ENCODE measurements at places on chromosomes 11 and 22.

- H3K4me1 ChIP-seq, result no peaks in the 10 kb centered on the region
- H3K27ac ChIP-seq, result no peak overlapping the region
- no peak overlapping the region for H3K4me3 ChIP-seq
- no peak for DNase-seq
- no peaks in the 10 kb centered on the region for H3K36me3 ChIP-seq
Observed at GRCh38 chr11:115221461-115222069, 282.6 kb downstream of the CADM1 start.

DNA sequence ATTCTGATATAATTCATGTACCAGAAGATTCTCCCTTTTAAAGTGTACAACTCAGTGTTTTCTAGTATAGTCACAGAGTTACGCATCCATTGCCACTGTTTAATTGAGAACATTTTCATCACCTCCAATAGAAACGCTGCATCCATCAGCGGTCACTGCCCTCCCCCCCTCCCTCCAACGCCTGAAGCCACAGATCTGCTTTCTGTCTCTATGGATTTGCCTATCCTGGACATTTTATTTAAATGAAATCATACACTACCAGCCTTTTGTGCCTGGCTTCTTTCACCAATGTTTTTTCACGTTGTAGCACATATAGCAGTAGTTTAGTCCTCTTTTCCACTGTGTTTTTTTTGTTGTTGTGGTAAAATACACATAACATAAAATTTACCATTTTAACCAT lies 22.8 kb downstream of the TCP11L1 start:
- H3K27me3 ChIP-seq, result no peaks in the 10 kb centered on the region
- no peak for DNase-seq
- H3K4me3 ChIP-seq, result no peak overlapping the region
- peaks cover 70% of the 10 kb centered on the region for H3K36me3 ChIP-seq
- H3K27ac ChIP-seq, result no peak overlapping the region

DNA sequence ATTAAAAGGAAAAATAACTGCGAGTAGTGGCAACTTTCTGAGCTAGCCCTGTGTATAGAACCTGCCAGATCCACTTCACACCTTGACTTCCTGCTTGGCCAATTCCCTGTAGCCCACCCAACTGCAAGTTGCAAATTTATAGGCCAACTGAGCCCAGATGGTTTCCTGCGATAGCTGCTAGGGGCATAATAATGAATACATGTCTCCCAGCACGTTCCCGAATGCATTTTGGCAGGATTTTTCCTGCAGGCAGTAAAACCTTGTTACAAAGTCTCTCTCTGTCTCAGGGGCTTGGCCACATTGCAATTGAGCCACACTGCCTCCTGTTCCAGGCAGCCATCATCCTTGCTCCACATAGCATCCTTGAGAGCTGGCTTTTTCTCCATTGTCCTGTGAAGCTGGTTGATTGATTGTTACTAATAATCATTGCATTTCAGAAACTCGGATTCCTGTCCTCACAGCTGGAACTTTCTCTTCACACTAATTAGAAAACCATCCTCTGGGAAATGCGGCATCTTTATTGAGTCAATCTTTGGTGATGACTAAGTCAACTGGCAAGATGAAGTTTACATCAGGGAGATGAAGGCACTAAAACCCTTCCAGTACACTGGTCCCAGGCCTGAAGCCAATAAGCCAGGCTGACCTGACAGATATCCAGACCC lies 18.6 kb upstream of the LMO2 start:
- H3K36me3 ChIP-seq, result no peaks in the 10 kb centered on the region
- DNase-seq, result no peak
- no peak overlapping the region for H3K27ac ChIP-seq
- H3K4me3 ChIP-seq, result no peak overlapping the region
- no peaks in the 10 kb centered on the region for H3K4me1 ChIP-seq

DNA sequence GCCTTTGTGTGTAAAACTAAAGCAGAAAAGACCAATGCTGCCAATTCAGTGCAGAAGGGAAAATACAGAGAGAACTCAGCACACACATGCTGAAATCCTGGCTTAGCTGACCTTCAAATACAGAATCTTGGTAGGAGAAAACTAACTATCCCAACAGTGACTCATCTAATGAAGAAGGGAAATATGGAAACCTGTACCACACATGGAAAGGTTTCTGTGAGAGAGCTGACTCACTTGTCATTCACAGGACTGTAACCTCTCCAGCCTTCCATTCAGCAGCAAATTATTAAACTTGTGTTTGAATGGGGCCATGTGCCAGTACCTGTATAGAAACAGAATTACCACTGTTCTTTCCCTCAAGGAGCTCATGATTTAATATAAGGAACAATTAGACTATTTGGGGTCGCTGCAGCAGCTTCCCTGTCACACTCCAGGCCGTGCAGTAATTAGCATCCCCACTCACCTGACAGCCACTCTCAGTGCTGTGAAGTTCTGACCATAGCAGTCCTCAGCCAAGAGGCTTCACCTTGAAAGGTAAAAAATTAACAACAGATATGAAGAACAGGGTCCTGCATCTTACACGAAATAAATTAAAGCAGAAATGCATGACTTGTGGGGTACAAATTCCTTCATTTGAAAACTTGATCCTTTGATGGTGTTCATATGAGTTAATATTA lies 53.9 kb downstream of the MSANTD4 start:
- H3K36me3 ChIP-seq, result no peaks in the 10 kb centered on the region
- no peak overlapping the region for H3K4me3 ChIP-seq
- H3K27me3 ChIP-seq, result no peaks in the 10 kb centered on the region

DNA sequence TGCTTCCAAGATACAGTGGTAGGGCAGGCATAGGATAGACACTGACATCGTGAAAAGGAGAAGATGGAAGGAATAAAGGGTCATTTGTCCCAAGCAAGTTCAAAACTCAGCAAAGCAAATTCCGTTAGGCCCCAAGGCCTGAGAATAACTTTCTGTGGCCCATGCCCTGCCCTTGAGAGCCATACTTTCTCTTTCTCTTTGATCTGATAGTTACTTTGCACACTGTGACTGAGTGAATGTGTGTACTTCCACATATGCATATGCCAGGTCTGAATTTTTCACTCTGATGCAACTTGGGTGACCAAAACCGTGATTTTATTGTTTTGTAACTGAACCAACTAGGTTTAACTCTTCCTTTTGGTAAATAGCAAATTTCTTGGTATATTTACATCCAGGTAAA lies 371.5 kb downstream of the RAB38 start:
- no peaks in the 10 kb centered on the region for H3K36me3 ChIP-seq
- no peak overlapping the region for H3K27ac ChIP-seq
- DNase-seq, result no peak
- H3K4me3 ChIP-seq, result no peak overlapping the region
- no peaks in the 10 kb centered on the region for H3K4me1 ChIP-seq

DNA sequence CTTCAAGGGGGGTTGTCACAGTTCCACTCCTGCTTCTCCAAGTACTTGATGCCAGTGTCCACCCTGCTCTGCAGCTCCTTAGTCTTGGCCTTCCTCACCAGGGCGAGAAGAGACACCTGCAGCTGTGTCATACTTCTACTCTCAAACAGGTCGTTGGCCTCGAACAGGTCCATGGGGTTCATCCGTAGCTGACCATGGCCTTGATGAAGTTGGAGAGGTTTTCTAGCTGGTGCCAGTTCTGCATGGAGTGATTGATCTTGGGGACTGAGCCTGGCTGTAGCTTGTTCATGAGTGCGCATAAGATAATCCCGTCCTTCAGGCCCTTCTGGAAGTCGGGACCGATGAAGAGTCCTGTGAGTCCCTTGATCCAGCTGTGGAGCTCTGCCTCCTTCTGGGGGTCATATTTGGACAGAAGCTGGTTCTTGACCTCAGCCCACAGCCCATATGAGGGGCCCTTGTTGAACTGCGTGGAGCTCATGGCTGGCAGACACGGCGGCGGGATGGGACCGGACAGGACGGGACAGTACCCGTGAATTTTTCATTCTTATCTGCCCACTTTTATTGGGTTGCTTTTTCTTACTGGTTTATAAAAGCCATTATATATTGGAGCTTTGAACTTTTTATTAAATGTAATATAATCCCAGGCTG lies 33.4 kb upstream of the HORMAD2 start:
- no peak overlapping the region for H3K4me3 ChIP-seq
- H3K27ac ChIP-seq, result no peak overlapping the region
- H3K4me1 ChIP-seq, result no peaks in the 10 kb centered on the region
- no peaks in the 10 kb centered on the region for H3K36me3 ChIP-seq
- DNase-seq, result no peak

GRCh38 chr11:10038521-10039302 lies 255.3 kb downstream of the SBF2 start:
- no peak for DNase-seq
- no peaks in the 10 kb centered on the region for H3K4me1 ChIP-seq
- H3K4me3 ChIP-seq, result no peak overlapping the region
- no peaks in the 10 kb centered on the region for H3K27me3 ChIP-seq

- H3K36me3 ChIP-seq, result no peaks in the 10 kb centered on the region
- peaks cover 51% of the 10 kb centered on the region for H3K4me1 ChIP-seq
- no peak for DNase-seq
- no peaks in the 10 kb centered on the region for H3K27me3 ChIP-seq
- no peak overlapping the region for H3K4me3 ChIP-seq
Observed at GRCh38 chr22:45683248-45683647, 11.6 kb downstream of the ATXN10 start.

DNA sequence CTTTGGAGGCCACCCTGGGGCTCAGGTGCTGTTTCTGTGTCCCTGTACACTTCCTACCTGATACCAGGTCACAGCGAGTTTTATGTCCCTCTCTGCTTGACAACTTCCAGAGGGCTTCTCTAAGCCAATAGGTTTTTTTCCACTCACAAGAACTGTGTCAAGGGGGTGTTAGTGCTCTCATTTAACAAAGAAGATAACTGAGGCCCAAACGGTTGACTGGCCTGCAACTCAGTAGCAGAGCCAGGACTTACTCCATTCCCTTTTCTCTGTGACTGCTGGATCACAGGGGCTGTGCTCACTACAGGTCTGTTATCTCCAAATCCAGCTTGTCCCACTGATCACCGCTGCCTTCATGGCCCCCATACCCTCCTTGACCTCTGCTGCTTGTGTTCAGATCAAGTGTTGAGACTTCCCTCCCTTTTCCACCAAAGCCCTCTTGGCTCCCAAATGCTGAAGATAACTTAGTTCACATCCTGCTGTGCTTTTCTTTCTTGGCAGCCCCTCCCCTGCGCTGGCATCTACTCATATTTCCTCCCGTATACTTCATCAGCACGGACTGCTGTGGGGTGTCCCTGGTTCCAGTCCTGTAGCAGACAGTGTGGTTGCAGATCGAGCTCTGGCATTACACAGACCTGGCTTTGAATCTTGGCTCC lies 41.3 kb downstream of the POU2F3 start:
- no peaks in the 10 kb centered on the region for H3K36me3 ChIP-seq
- no peaks in the 10 kb centered on the region for H3K27me3 ChIP-seq
- no peaks in the 10 kb centered on the region for H3K4me1 ChIP-seq
- DNase-seq, result no peak
- no peak overlapping the region for H3K4me3 ChIP-seq

DNA sequence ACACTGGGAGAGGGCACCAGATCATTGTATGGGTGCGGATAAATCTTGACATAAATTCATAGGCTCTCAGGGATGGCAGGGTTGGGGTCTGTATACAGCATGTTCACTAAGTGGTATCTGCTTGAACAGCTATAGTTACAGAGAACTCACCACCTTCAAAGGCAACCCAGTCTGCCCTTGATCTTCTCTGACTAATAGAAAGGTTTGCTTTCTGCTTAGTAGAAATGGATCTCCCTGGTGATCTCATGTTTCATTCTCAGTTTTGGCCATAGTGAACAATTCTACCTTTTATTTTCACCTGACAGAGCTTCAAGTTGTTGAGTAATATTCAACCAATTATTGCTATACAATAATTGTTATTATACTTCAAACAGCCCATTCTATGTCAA lies 32.4 kb downstream of the CNTF start:
- H3K4me1 ChIP-seq, result no peaks in the 10 kb centered on the region
- no peak overlapping the region for H3K4me3 ChIP-seq
- DNase-seq, result no peak
- H3K36me3 ChIP-seq, result no peaks in the 10 kb centered on the region
- H3K27me3 ChIP-seq, result no peaks in the 10 kb centered on the region

DNA sequence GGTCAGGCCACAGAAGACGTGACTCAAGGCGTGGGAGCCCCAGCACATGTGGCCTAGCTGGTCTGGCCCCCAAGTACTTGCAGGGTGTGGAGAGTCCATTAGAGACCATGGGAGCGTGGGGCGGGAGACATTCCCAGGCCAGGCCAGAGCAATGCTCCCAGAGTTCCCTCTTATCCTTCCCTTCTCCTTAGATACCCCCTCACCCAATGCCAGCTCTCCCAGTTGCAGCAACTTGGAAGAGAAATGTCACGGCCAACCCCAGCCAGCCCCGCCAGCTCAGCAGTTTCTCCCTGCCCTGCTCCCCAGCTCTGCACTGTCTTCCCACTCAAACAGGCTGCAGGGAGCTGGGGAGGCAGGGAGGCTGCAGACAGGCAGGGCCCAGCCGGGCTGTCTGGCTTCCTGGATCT lies 65.4 kb upstream of the TSPAN18 start:
- H3K4me3 ChIP-seq, result no peak overlapping the region
- no peak for DNase-seq
- no peak overlapping the region for H3K27ac ChIP-seq
- H3K27me3 ChIP-seq, result no peaks in the 10 kb centered on the region

DNA sequence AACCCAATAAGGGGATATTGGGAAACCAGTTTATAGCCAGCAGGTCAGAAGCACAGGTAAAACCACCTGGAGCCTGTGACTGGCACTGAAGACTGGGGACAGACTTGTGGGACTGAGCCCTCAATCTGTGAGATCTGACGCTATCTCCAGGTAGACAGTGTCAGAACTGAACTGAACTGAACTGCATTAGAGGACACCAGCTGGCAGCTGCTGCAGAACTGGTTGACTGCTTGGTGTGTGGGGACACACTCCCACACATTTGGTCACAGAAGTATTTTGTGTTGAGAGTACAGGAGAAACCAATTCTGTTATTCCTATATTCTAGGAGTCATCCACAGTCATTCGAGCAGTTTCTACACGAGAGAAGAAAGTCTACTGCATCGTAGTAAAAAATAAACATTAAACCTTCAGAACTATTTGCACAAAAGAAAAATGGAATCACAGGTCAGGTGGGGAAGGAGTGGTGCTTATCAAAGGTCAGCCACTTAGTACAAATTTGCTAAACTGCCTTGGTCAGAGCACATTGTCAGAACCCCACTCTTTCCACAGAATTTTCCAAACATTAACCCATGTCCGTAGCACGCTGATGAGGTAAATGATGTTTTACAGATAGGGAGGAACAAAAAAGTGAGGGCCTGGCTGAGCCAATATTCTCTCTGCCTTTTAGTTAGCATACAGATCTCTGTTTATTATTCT lies 77.2 kb downstream of the SIK3 start:
- no peaks in the 10 kb centered on the region for H3K36me3 ChIP-seq
- no peak for DNase-seq
- H3K27me3 ChIP-seq, result no peaks in the 10 kb centered on the region
- no peak overlapping the region for H3K4me3 ChIP-seq
- H3K27ac ChIP-seq, result no peak overlapping the region

- peaks cover 13% of the 10 kb centered on the region for H3K27me3 ChIP-seq
- H3K27ac ChIP-seq, result no peak overlapping the region
- H3K36me3 ChIP-seq, result no peaks in the 10 kb centered on the region
Observed at GRCh38 chr22:26095256-26095956, 73.9 kb upstream of the SEZ6L start.

DNA sequence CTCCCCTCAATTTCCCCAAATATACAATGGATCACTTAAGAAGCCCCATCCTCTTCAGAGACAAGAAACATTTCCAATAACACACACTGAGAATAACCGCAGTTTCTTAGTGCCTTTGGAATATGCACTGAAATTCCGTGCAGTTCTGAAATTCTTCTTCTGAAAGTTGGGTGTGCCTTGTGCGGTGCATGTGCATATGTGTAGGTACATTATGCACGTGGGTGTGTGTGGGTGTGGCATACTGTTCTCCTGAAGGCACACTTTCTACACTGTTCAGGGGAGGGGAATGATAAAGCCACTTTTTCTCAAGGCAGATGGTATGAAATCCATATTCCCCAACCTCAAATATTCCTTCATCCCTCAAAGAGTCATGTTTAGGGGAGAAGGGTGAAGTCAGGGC lies 1.7 kb downstream of the EXPH5 start:
- H3K27ac ChIP-seq, result no peak overlapping the region
- peaks cover 10% of the 10 kb centered on the region for H3K4me1 ChIP-seq
- no peaks in the 10 kb centered on the region for H3K36me3 ChIP-seq
